Myocyte (in vitro differentiated cells): ENCODE measurements at places on chromosomes 3 and 15. TPM values are rescaled to one million over a fixed set of nuclear protein-coding genes. Genes with fewer than 3 reads are reported as not detected.
A peak's percentile ranks its signal among the peaks of the same experiment; 100 is the strongest.

DNA sequence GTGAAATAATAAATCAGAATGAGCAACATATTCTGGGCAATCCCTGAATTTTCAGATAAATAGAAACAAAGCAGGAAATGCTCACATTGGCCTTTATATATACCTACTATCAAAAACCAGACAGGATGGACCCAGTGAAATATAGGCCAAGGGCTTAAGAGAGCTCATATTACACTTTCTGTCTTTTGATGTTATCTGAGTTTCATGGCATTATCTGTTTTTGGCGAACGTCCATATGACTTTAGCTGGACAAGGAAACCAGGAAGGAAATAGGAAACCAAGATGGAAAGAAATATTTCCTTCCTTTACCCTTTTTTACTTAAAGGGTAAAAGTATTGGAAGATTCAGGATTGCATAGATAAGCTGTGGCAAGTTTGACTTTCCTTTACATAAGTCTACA, 274.8 kb downstream of the THSD4 start:
- no peak for DNase-seq

DNA sequence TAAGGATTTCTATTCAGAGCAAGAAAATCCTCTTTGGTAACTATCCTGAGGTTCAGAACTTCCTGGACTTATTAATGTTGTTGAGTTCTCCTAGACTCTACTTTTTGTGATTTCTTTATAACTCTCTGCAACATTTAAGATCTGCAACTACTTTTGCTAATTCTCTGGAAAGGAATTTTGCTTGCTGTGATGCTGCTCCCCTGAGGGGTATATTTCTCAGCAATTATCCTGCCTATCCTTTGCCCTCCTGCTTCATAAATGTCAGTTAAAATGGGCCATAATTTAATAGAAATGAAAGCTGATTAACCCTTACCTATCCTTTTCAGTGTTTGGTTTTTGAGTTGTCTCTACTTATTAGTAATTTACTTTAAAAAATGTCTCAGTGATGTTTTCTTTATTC, 377.3 kb upstream of the LRRC3B start:
- no peak for DNase-seq

DNA sequence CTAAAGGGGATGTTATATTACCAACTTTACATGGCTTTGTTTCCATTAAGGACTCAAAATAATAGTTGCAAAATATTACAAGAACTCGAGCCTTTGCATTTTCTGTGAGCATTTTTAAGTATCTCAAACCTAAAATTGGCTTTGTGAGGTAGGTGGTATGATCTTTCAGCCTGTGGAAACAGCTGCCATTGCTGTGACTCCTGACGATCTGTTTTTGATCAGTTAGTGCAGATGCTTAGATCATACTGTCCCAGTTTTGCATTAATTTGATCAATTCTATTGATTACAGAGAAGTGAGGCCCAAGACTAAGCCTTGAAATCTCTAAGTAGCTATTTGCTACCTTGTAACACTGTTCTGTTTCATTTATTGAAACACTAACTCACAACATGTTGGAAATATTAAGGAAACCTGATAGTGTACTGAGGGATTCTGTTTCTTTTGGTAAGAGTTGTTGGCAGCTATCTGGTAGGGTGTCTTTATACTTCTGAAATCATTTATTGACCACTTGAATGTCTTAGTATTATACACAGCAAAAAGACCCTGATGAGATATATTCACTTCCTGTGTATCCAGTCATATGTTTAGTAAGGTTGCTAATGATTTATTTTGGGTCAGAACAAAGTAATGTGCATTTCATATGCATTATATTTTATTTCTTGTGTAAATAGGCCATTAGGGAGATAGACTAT, 14.8 kb downstream of the SKIL start:
- DNase-seq = peak; percentile 47

GRCh38 chr3:70620956-70621355, 308.5 kb upstream of the MDFIC2 start:
- DNase-seq = no peak

- DNase-seq = no peak
These were observed 437.8 kb downstream of the RBMS3 start for GRCh38 chr3:29718661-29719065.

GRCh38 chr3:197800379-197800778, 9.3 kb downstream of the LRCH3 start:
- no peak for DNase-seq

DNA sequence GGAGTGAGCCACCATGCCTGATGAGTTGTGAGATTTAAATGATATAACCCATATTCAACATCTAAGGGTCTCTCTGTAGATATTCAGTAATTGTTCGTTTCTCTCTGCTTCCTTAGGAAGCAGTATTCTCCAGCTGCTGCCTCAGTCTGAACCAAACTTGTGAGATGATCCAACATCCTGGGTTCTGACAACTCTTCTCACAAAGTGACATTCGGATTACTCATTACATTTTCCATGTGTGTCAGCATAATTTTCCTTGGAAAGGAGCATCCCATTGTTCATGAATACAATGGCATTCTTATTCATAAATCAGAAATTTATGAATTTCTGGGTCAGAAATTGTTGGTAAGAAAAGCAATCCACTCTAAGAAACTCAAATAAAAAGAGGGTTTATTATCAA, 15.0 kb upstream of the SEC22A start:
- peak; percentile 9 for DNase-seq

- no peak for DNase-seq
These were observed 105.7 kb upstream of the MCTP2 start for GRCh38 chr15:94125698-94126097.

DNA sequence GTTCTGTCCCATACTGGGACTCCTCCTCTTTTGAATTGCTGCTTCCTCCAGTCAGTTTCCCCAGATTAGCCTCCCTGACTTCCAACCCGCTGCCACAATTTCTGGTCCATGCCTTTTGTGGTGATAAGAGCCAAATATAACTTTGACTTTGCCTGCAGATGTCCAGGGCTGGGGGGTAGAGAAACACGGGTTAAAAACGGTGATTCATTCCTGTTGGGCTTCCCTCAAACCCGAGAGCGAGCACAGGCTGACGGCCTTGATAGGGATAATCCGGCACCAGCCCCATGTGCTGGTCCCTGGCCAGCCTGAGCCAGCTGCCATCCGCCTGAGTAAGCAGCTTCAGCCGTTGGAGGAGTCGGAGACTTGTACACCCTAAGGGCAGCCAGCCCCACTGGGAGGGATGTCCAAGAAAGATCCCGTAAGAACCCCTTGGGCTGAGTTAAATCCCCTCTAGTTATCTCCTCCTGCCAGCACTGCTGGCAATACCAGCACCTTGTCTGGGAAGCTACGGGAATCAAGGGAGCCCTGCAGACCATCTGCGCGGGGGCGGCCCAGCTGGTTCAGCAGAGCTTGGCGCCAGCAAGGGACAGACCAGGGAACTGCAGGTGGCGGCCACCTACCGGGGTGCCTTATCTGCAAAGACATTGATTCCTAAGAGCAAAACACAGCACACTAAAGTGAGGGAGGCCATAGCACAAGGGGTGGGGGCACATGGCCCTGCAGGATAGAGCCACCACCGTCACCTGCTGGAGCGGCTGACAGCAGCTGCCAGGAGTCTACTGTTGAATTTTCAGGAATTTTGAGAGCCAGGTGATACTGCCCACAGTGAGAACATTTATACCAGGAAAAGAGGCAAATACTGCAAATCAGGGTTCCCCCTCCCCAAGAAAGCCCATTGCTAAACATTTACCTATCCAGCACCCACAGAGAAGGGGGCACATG, 18.1 kb downstream of the CSPG4 start:
- DNase-seq = peak; percentile 99

GRCh38 chr3:138976047-138976446, 29.0 kb downstream of the FOXL2NB start:
- no peak for DNase-seq

- DNase-seq = no peak
These were observed 8.5 kb upstream of the SYNM start for GRCh38 chr15:99096173-99096893.

GRCh38 chr3:102104033-102104432, 254.7 kb downstream of the NFKBIZ start:
- peak; percentile 49 for DNase-seq

- DNase-seq = peak; percentile 94
These were observed 1045.5 kb upstream of the NR2F2 start for GRCh38 chr15:95284933-95285421.

DNA sequence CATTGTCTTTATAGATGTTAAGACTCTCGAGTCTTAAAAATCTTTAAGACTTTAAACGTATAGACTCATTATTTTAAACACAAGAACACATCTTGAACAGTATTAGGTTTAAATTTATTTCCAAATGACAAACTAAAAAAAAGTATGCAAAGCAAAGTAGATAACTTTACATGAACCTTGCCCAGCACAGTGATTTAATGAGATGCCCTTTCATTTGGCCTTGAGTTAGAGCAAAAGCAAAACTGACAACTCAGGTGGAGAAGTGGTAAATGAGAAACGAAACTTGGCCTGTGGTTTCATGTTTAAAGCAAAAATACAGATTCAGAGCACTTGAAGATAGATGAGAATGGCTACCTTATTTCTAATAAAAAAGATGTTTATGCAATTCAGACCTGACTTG, 8.6 kb downstream of the GPR15 start:
- DNase-seq = no peak

DNA sequence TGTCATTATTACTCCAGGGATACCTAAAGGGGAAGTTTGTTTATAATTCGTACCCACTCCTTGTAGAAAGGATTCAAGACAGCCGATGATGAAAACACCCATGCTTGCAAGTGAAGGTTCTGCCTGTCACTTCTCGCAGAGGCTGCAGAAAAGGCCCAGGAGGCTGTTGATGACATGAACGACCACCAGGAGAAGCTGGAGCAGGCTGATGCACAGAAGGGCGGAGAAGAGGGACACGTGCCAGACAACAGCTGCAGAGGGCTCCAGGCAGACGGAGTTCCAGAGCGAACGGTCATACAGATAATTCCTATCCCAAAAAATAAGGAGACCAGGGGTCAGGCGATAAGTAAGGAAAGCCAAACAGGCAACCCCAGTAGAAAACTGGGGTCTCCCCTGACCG, 5.7 kb upstream of the DYNLT2B start:
- peak; percentile 90 for DNase-seq

DNA sequence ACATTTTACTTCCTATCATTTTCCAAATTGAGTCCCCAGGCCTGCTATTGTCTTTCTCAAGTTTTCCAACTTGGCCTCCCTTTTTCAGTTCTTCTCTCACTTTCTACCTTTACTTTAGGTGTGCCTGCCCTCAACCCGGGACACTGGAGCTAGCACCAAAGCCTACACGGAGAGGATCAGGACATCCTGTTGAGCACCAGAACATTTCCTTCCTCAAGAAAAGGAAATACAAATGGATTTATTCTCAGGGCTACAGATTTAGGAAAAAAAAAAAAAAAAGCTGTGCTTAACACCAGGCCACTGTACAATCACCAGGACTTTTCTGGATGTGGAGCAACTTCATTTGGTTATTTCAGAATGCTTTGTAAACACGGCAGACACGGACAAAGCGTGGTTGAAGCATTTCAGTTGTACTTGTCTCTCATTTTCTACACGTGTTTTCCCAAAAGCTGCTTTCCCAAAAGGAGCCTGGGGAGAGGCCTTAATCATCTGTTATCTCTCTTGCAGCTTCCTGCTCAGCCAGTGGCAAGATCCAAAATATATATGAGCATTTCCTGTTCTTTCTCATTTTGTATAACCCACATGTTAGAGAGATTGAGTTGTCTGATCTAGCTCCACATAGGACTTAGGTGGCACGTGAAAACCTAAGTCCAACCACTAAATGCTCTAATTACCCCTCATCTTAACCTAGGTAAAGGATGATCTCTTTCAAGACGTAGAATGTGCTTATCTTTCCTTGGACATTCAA, 15.5 kb upstream of the ATP1B3 start:
- DNase-seq = no peak

GRCh38 chr3:139629033-139629432, 48.7 kb downstream of the NMNAT3 start:
- DNase-seq = no peak

- DNase-seq = peak; percentile 12
These were observed 139.0 kb upstream of the NECTIN3 start for GRCh38 chr3:110932567-110932966.

DNA sequence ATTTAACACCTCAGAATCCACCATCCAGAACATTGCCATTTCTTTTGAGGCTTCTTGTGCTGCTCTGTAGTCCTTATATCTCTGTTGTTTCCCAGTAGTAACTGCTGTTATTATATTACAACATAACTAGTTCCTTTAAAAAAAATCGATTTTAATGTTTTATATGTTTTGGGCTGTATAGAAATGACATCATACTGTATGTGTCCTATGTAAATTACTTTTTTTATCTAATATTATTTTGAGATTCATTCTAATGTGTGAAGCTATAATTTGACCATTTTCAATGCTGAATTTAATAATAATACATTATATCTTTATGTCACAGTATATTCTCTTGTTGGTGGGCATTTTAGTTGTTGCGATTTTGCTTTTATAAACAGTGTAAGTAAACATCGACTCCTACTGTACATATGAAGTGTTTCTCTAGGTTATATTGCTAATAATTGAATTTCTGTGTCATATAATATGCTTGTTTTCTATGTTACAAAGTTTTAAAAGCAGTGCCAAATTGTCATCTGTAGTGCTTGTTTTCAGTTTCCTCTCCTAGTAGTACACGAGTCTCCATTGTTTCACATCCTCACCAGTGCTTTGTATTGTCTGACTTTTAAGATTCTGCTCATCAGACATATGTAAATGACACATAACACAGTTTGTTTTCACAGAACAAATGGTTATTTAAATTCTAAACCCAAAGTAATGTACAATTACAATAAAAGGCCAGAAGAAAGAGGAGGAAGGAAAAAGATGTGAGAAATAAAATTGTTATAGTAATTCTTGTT, 172.0 kb upstream of the LRRFIP2 start:
- DNase-seq = no peak

DNA sequence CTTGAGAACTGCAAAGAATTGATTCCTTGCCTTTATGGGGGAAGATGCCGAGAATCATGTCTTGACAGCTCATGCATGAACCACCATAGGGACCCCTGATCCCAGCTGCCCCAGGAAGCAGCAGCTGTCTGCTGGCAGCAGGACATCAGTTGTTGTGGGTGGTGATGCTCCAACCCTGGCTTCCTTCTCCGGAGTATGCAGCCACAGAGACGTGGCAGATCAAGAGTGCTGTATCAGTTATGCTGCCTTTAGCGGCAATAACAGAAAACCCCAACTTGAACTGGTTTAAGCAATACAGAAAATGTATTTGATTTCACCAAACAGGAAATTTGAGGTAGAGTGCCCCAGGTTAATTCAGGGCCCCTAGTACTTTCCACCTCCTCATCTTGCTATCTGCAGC, 92.2 kb upstream of the TNFAIP8L3 start:
- DNase-seq = peak; percentile 79

ZIC4 gene
- total RNA-seq = 0.75 and 1.0 TPM in 2 replicates

INKA1 gene
- total RNA-seq = 1.8 and 4.3 TPM in 2 replicates

ZMYND10 gene
- 0.19 and 0.47 TPM in 2 replicates for total RNA-seq

ANXA2 gene
- 1,048 and 1,291 TPM in 2 replicates for total RNA-seq

IGSF10 gene
- 0.13 and 0.26 TPM in 2 replicates for total RNA-seq

IL17RE gene
- total RNA-seq = 0.40 and 0.68 TPM in 2 replicates

CAMK2N2 gene
- total RNA-seq = not detected in 2 replicates

LRRC49 gene
- total RNA-seq = 4.0 and 4.1 TPM in 2 replicates

PAK6 gene
- 0.21 and 0.48 TPM in 2 replicates for total RNA-seq

NANOGP8 gene
- total RNA-seq = 0.91 TPM in 1 of 2 replicates, not detected in the other

SENP7 gene
- total RNA-seq = 14.2 and 15.4 TPM in 2 replicates

NR1I2 gene
- total RNA-seq = 0.83 TPM in 1 of 2 replicates, not detected in the other

SYNPR gene
- total RNA-seq = not detected in 2 replicates
